Suppressor macrophage treated with lipopolysaccharide for 1 hour (primary cell): ENCODE measurements at places on chromosomes 13 and 19.

- DNase-seq, result no peak
These were observed 65.3 kb downstream of the DCT start for GRCh38 chr13:94414141-94414540.

DNA sequence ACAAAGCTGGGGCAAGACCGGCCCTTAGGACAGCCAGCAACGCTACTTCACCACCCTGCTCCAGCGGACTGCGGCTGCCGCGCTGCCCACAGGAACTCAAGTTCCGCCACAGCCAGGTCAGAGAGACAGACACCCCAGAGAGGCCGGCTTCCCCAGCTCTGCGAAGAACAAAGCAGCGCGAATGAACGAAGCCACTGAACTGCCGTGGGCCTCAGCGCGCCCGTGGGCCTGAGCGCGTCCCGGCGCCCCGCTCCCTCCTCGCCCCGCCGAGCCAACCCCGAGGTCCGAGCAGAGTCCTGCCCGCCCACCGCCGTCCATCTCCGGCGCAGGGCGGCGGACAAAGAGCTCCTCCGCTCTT, 158.4 kb downstream of the RNF17 start:
- DNase-seq, result peak; percentile 48

GRCh38 chr19:50638600-50638999, 1.1 kb downstream of the SYT3 start:
- no peak for DNase-seq

DNA sequence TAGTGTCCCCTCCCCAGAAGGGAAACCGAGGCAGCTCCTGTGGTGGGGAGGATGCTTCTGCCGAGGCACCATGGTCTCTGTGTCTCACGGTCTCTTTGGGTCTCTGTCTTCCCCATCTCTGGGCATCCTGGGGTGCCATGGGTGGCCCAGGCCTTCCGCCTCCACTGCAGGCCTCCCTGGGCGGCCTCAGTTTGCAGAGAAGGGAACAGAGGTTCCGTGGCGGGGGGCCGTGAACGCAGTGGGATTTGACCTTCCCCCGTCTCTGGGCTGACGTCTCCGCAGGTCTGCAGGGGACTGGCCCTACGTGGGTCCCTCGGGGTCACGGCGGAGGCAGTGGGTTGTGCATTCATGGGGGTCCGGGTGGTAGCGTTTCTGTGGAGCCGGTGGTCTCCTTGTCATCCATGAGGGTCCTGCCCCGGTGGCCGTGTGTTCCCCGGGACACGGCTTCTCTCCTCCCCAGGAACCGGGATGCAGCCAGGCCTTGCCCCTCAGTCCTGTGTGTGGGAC, 4.6 kb downstream of the EFNA2 start:
- DNase-seq, result no peak

DNA sequence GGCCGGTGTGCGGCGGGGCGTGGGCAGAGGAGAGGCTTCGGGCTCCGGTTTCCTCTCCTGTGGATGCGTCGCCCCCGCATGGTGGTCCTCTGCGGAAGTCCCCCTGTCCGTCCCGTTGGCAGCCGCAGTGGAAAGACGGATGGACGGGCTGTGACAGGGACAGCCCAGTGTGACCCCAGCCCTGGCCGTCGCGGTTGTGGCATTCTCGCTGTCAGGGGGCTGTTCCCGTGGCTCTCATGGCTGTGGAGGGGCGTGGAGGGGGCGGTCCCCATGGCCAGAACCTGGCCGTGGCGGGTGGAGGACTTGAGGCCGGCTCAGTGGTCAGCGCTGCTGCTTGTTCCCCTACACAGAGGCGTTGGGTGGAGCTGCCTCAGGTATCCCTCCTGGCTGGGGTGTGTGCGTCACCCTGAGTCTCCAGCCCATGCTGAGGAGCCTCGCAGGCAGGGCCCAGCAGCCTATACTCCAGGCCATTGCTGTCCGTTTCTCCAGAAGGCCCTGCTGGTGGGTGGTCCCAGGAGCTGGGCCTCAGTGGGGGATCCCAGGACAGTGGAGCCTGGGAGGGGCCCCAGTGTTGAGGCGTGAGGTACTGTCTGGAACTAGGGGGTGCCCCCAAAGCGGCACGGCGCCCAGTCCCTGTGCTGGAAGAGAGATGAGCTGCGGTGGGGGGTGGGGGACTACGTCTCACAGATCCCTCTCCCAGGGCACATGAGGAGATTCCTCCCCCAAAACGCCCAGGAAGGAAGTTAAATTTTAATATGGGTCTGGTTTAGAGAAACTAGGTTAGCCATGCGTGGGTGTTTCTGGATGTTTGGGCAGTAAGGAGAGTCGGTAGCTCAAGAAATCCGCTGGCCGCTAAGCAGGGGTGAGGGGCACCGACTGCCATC, 20.3 kb downstream of the CSNK1G2 start:
- DNase-seq, result no peak

- no peak for DNase-seq
These were observed 21.7 kb downstream of the FAM187B start for GRCh38 chr19:35206855-35207254.
